T-helper 9 cell (primary cell): ENCODE measurements at places on chromosomes 11 and 22.

DNA sequence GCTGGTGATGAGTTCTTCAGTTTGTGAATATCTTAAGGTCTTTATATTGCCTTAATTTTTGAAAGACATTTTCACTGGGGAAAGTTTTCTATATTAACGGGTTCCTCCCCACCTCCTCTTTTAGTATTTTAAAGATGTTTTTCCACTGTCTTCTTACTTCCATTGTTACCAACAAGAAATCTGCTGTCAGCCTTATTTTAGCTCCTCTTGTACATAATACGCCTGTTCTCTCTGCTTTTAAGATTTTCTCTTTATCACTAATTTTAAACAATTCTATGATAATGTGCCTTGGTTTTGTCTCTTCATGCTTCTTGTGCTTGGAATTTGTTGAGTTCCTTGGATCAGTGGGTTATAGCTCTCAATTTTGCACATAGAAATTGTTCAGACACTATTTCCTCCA, 280.4 kb downstream of the DCDC1 start:
- DNase-seq: no peak

GRCh38 chr11:26851291-26851690, 129.4 kb upstream of the SLC5A12 start:
- DNase-seq: no peak

- peak; percentile 16 for DNase-seq
Measured at GRCh38 chr22:25334162-25334490, 114.7 kb downstream of the CRYBB2 start.

DNA sequence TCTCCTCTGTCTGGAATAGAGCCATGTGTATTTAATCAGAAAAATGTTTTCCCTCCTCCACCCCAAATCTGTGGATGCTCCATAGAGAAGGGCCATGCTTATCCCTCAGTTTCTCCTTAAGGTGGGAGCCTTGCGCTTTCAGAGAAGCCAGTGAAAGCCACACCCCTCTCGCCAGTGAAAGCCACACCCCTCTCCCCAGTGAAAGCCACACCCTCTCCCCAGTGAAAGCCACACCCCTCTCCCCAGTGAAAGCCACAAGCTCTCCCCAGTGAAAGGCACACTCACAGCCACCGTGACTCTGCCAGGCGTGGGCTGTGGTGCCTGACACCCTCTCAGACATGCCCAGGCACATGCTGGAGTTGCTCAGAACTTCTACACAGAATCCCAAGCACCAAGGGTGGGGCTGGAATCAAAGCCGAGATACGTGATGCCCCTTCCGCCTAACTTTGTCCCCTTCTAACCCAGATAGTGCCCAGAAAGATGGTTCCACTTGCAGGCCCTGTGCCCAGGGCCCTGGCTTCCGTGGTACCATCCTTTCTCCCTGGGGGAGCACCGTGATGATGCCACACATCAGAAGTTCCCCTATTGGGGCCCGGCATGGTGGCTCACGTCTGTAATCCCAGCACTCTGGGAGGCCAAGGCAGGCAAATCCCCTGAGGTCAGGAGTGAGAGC, 16.5 kb upstream of the PRR5 start:
- DNase-seq: peak; percentile 65

- no peak for DNase-seq
Measured at GRCh38 chr22:29914165-29914564, 31.2 kb downstream of the MTMR3 start.

DNA sequence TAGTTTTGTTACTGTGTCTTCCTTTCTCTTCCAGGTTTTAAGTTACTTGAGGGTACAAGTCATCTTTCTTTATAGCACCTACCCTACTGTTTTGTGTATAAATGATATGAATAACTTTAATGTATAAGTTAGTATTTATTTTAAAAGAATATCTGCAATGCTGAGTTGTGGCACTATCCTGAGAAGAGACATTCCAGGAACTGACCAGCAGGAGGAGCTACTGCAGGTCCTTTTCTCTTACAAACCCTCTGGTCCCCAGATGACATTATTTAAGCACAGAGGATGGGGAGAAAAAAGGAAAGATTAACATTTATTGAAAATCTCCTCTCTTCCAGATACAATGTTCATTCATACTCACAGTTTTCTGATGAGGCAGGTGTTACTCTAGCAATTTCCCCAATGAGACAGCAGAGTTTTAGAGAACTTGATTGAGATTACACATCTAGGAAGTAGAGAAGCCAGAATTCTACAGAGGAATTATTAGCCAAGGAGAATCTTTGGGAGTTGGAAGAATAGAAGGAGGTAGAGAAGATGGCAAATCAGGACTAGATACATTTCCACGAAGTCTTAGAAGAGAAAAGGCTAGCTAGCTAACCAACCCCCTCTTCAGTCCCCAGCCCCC, 541.2 kb upstream of the API5 start:
- no peak for DNase-seq

DNA sequence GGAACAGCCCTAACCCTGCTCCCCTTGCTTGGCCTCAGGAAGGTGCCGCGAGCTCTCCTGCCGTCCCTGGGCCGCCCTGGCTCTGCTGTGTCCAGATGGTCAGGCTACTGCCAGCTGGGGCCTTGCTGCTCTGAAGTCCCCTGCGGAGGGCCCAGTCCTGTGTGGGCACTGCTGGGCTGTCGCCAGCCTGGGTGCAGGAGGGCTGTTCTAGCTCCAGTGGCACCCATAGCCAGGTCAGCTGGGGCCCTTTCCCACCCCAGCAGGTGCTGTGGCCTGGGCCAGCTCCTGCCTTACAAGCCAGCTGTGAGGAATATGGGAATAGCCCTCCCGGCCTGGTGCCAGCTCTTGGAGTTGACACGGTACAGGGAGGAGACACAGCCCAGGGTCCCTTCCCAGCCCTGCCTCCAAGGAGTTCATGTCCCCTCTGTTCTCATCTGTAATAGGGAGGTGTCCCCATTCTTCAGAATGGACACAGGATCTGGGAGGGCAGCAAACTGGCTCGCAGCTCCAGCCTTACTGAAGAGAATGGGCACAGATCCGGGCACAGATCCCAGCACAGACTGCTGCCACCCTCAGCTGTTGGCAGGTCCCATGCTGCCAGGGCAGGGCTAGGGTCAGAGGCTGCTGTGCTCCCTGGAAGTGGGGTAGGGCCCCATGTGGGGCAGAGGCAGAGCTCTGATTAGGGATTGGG, 3.9 kb downstream of the DERL3 start:
- no peak for DNase-seq

DNA sequence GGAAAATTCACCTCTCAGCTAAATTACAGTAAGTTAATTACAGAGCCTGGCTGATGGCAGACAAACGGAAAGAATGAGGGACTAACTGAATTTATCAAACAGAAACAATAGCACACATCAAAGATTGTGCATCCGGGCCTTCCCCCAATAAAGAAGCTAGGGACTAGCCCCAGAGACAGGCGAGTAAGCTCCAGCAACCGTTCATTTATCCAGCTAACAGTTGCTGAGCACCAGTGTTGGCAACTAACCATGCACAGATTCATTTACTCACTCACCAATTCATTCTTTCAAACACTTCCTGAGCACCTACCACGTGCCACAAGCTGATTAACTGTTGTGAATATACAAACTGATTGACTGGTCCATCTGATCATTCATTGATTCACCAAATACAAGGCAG, 51.2 kb downstream of the SMCO4 start:
- no peak for DNase-seq

- DNase-seq: no peak
Measured at GRCh38 chr11:101113540-101113939, 16.1 kb downstream of the PGR start.

GRCh38 chr22:35394810-35395563, 5.0 kb upstream of the MCM5 start:
- no peak for DNase-seq

- DNase-seq: no peak
Measured at GRCh38 chr11:119789766-119790407, 60.9 kb upstream of the NECTIN1 start.

DNA sequence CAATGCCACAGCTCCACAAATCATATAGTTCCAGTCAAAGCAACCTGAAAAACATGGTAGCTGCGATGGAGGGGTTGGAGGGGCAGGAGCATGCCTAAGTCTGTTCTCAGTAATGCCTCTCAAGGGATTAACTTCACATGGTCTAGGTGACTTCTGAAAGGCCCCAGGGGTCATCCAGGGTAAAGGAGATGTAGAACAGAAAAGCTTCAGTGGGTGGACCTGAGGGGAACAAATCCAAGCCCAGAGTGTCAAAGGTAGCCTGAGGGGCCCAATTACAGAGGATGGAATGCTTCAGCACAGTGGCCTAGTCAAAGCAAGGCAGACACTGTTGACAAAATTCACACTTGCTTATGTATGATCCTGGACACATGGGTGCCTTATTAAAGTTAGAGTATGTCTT, 23.3 kb downstream of the OR4D9 start:
- DNase-seq: no peak

- DNase-seq: no peak
Measured at GRCh38 chr11:14360976-14361375, 2.0 kb upstream of the RRAS2 start.

GRCh38 chr22:38273135-38273826, 471 bp upstream of the TMEM184B start:
- DNase-seq: no peak

GRCh38 chr22:33666961-33667619, 253.2 kb downstream of the LARGE1 start:
- no peak for DNase-seq

DNA sequence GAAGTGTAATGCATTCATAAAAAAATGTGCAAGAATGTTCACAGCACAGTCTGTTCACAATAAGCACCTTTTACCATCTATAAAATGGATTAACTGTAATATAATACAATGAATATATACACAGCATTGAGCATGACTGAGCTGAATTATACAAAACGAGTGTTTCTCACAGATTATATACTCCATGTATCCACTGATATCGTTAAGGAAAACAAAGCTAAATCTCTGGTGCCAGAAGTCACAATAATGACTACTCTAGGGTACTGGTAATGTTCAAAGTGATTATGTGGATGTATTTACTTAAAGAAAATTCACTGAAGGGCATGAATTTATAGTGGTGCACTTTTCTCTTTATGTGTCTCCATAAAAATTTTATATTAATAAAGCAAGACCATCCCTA, 33.2 kb downstream of the ACAT1 start:
- no peak for DNase-seq

- no peak for DNase-seq
Measured at GRCh38 chr22:20316844-20317401, 2.9 kb downstream of the DGCR6L start.

DNA sequence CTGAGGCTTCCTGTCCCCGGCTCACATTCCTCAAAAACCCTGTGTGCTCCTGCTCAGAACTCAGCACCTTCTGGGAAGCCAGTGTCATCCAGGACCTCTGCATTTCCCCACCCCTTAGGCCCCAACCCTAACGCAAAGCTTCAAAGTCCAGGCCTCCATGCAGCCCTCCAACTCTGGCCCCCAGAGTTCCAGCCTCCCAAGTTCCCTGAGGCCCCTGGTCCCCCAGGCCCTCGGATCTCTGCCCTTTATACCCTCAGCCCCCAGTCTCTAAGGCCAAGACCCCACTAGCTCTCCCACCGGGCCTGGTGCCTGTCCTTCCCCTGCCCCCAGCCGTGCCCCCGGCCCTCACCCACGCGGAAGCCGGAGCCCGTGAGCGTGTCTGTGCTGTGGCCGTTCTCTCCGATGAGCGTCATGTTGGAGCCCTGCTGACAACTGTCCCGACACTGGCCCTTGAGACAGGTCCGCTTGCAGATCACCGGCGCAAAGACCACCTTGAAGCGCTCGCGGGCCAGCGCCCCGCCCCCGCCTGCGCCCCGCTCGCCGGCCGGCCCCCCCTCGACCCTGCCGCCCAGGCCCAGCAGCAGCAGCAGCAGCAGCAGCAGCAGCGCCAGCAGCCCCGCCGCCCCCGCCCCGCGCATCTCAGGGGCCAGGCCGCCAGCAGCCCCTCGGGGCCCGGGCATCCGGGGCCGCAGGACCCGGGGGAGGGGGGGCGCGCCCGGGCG, 718 bp downstream of the LTBP3 start:
- DNase-seq: no peak

DNA sequence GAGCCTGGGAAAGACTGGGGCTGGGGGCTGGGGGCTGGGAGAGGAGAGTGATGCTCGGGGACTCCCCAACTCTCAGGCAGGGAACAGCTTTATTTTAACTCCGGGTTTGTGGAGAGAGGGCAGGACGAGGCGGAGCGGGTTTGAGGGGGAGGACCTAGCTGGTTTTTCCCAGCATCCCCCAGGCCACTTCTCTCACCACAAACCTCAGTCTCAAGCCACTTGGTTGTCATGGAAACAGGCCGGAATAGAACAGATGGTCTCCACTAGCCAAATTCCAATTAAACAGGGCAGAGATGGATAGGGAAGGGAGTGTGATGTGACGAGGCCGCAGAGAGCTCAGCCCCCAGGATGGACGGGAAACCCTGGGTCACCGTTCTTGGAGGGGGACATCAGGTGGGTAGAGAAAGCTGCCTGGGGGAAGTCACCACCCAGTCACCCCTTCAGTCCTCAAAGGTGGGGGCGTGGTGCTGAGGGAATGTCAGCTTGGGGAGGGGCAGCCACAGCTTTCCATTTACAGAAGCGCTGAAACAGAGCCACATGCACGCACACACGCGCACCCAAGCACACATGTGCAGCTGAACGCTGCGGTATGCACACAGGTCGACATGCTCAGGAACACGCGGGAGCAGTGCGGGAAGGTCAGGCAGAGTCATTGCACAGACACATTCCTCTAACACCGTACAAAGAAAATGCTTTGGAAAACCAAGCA, 19.2 kb downstream of the NECTIN1 start:
- DNase-seq: no peak

DNA sequence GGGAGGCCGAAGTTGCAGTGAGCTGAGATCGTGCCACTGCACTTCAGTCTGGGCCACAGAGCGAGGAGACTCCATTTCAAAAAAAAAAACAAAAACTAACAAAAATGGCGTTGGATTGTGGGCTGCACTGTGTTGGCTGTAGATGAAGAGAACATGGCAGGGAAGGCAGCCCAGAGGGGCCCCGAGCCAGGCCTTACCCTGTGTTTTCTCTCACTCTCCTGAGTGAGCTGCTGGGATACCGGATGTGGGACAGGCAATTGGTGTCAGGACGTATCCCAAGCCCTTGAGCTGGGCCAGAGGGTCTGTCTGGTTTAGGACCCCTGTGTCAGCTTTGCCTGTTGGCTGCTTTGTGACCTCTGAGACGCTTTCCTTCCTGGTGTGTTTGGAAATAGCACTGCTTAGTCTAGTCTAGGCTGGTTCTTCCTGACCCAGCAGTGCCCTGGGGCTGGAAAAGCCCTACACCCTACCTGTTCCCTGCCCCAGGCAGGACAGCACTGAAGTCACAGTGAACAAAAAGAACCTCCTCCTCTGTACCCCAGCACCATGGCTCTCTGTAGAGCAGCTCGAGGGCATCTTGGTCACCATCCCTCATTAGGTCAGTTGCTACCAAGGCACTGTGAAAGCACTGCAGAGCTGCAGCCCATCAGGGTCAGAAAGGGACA, 17.8 kb downstream of the CHADL start:
- DNase-seq: no peak

GRCh38 chr11:62902932-62903331, 18.2 kb downstream of the CHRM1 start:
- DNase-seq: no peak
